ENCODE measurements at places on chromosomes 11 and 22. TPM values are rescaled to one million over a fixed set of nuclear protein-coding genes. Genes with fewer than 3 reads are reported as not detected.
A peak's percentile ranks its signal among the peaks of the same experiment; 100 is the strongest.

- H3K27me3 ChIP-seq = no peaks in the 10 kb centered on the region
- H3K4me3 ChIP-seq = no peak overlapping the region
- DNase-seq = no peak
- no peak overlapping the region for H3K27ac ChIP-seq
Observed at GRCh38 chr22:35805466-35805865, 87.8 kb downstream of the APOL5 start.

DNA sequence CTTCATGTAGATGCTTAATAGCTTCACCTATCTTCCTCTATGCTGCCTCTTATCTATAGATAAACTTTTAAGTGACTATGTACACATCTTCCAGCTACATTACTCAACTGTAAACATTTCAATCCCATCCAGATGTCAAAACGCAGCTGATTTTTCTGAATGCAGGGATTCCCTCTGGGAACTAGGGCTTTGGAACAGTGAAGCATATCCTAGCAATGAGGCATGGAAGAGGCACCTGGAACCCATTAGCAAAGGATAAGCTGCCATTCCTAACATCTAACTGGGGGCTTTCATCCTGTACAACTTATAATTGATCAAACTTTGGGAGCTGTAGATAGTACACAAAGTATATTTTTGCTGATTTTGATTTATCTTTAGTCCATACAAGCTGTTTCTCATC, 40.8 kb upstream of the OPCML start:
- H3K4me1 ChIP-seq = no peaks in the 10 kb centered on the region
- no peak overlapping the region for H3K27ac ChIP-seq
- DNase-seq = no peak
- H3K36me3 ChIP-seq = no peaks in the 10 kb centered on the region
- no peak overlapping the region for H3K4me3 ChIP-seq

GRCh38 chr11:118304568-118305248, at the start of gene CD3E:
Gene CD3E (plus strand): TSS chr11:118304730. CDS start chr11:118304953, 223 bp downstream.
- H3K27me3 ChIP-seq = no peaks in the 10 kb centered on the region
- H3K27ac ChIP-seq = peak within 1 kb of the TSS; percentile 100
- peak within 1 kb of the TSS; percentile 100 for H3K4me3 ChIP-seq
- peak; percentile 76 for DNase-seq

- no peaks in the 10 kb centered on the region for H3K4me1 ChIP-seq
- H3K27ac ChIP-seq = no peak overlapping the region
- no peak for DNase-seq
- peaks cover 3% of the 10 kb centered on the region for H3K36me3 ChIP-seq
Observed at GRCh38 chr11:77058900-77059299, 7.9 kb upstream of the CAPN5 start.

GRCh38 chr11:13955971-13956421, 6.5 kb upstream of the SPON1 start:
- H3K4me3 ChIP-seq = no peak overlapping the region
- peaks cover 24% of the 10 kb centered on the region for H3K27me3 ChIP-seq

DNA sequence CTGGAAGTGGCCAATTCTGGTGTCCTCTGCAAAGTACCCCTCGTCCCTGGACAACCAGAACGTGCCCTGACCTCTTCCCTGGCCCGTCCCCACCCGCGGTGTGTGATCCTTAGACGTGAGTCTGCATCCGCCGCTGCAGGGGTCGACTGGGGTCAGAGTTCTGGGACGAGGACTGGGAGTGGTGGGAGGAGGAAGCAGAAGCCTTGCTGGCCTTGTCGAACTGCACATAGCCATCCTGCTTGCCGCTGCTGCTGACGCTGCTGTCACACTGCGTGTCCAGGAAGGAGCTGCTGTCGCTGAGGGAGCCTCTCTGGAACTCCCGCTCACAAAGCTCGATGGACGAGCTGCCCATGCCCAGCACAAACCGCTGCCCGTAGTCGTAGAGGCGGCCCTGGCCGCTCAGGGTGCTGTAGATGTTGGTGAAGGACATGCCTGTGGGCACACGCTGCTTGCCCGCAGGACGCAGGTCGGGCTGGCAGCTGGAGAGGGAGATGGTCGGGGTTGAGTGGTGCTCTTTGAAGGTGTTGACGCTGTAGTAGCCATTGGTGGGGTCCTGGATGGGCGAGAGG, 69.1 kb downstream of the ST3GAL4 start:
- H3K27me3 ChIP-seq = peaks cover 8% of the 10 kb centered on the region
- DNase-seq = no peak
- H3K4me1 ChIP-seq = peaks cover 10% of the 10 kb centered on the region
- no peaks in the 10 kb centered on the region for H3K36me3 ChIP-seq
- no peak overlapping the region for H3K4me3 ChIP-seq

DNA sequence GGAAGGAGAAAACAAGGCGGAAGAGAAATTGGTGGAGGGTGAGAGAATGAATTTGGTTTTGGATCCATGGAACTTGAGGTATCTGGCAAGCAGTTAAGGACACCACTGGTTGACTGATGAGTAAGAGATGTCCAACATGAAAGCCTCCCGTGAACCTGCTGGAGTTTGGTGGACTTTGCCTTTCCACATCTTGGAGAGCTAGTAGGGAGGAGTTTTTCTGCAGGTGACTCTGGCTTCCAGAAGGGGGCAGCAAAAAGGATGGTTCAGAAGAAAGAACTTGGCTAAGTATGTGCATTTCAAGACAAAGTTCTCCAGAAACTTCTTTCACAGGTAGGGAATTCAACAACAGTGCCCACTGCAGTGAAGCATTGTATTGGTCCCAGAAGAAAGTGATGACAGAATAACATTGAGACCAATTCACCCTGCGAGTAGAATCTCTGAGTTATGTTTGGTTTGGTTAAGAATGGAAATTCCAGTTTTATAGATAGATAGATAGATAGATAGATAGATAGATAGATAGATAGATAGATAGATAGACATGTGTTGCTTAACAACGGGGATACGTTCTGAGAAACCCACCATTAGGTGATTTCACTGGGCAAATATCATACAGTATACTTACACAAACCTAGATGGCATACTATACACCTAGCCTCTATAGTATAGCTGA, 28.5 kb downstream of the DCDC1 start:
- no peak overlapping the region for H3K4me3 ChIP-seq
- DNase-seq = peak; percentile 23
- H3K4me1 ChIP-seq = no peaks in the 10 kb centered on the region
- H3K27me3 ChIP-seq = peaks cover 10% of the 10 kb centered on the region
- no peak overlapping the region for H3K27ac ChIP-seq

DNA sequence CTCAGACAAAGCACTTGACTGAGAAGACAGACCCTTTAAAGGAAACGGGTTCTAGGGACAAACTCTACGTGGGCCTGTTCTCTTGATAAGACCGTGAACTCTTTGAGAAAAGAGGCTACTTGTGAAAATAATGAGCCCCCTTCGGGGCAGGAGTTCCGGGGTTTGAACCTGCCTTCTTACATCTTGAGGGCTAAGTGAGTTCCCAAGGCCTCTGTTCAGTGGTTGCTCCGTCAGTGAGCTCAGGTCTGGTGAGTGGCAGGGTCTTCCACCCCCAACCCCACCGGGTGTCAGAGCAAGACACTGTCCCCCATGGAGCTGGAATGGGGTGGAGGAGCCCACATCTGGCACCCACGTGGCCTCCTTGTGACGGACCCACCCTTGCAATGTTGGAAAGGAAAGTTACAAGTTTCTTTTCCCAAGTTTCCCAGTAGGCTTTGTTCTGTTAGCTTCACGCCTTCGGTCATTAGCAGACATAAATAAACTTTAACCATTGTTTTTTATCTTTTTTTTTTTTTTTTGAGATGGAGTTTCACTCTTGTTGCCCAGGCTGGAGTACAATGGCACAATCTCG, 6.3 kb upstream of the SAMM50 start:
- H3K4me3 ChIP-seq = no peak overlapping the region
- H3K36me3 ChIP-seq = no peaks in the 10 kb centered on the region
- peaks cover 13% of the 10 kb centered on the region for H3K4me1 ChIP-seq
- no peak overlapping the region for H3K27ac ChIP-seq
- no peak for DNase-seq

DNA sequence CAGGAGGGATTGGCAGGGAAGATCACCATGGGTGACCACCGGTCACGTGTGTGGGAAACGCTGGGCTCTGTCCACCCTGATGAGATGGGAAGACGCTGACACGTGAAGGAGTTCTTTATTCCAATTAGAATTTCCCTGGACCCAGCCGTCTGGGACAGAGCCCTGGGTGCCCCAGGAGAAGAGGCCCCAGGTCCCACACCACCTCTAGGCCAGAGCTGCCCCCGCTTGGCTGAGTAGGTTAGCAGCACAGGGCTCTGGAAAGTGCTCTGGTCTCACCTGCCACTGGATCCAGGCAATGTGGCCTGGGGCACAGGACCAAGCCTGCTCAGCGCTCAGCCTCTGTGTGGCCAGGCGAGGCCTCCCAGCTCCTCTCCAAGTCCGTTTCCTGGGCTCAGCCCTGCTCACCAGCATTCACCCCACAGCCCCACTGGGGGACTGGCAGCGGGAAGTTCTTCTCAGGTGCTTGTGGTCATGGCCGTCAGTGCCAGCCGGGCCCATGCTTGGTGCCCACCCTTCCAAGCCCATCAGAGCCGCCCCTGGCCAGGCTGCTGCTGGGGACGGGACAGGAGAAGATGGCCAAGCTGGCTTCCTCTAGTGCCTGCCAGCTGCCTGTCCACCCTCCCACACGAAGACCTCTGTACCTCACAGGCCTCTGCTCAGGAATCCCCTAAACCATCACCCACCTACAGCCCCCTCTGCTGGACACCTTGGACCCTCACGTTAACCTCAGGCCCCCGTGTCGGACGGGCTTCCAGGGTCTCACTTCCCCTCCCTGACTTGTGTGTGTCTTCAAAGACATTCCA, 62.5 kb upstream of the FGF3 start:
- no peak for DNase-seq
- H3K4me1 ChIP-seq = no peaks in the 10 kb centered on the region
- no peak overlapping the region for H3K4me3 ChIP-seq
- H3K36me3 ChIP-seq = no peaks in the 10 kb centered on the region

DNA sequence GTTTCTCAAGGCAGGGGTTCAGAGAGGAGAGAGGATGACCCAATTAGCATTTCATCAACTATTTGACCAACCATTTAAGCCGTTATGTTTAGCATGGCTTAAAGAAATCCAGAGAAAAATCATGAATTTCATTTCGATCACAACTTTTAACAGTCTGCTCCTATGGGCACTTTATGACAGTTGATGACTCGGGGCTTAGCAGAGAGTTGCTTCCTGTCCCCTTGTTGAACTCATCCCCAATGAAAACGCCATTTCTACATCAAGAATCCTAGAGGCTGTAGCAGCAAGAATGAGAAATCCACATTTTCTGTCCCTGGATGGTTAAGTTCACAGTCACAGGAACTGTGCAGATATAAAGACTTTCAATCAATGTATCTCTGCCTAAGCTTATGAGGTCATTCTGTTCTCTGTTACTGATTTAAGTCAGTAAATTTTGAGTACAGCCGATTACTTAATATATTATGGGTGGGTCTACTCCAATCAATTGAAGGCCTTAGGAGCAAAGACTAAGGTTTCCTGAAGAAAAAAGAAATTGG, 81.1 kb downstream of the BDNF start:
- DNase-seq = no peak
- no peak overlapping the region for H3K27ac ChIP-seq
- no peak overlapping the region for H3K4me3 ChIP-seq
- H3K4me1 ChIP-seq = no peaks in the 10 kb centered on the region
- no peaks in the 10 kb centered on the region for H3K27me3 ChIP-seq

DNA sequence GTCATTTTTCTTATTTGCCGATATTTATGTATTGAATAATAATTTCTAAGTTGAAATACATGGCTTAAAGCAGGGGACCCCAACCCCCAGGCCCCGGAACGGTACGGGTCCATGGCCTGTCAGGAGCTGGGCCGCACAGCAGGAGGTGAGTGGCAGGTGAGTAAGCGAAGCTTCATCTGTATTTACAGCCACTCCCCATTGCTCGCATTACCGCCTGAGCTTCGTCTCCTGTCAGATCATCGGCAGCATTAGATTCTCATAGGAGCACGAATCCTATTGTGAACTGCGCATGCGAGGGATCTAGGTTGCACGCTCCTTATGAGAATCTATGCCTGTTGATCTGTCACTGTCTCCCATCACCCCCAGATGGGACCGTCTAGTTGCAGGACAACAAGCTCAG, 4.5 kb downstream of the ZMAT5 start:
- no peaks in the 10 kb centered on the region for H3K27me3 ChIP-seq
- H3K36me3 ChIP-seq = no peaks in the 10 kb centered on the region
- peaks cover 31% of the 10 kb centered on the region for H3K4me1 ChIP-seq
- no peak overlapping the region for H3K4me3 ChIP-seq
- no peak overlapping the region for H3K27ac ChIP-seq
- no peak for DNase-seq

DNA sequence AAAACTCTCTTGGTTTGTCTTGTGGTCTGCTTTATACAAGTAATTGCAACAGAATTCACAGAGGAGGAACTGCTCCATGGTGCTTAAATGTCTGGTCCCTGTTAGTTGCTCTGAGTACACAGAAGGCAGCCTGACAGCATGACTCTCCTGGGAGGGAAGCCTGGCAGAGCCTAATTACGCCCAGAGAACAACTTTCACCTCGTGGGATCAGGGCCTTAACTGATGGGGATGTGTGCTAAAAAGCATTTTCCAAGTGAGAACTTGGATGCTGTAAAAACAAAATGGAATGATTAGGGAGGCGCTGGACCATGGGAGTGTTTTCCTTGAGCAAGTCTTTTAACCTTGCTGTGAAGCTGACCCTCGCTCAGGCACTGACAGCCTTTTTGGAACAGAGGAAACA, 154.0 kb upstream of the TENM4 start:
- no peak for DNase-seq
- no peaks in the 10 kb centered on the region for H3K27me3 ChIP-seq
- H3K4me1 ChIP-seq = no peaks in the 10 kb centered on the region
- no peak overlapping the region for H3K27ac ChIP-seq
- H3K4me3 ChIP-seq = no peak overlapping the region
- no peaks in the 10 kb centered on the region for H3K36me3 ChIP-seq

DNA sequence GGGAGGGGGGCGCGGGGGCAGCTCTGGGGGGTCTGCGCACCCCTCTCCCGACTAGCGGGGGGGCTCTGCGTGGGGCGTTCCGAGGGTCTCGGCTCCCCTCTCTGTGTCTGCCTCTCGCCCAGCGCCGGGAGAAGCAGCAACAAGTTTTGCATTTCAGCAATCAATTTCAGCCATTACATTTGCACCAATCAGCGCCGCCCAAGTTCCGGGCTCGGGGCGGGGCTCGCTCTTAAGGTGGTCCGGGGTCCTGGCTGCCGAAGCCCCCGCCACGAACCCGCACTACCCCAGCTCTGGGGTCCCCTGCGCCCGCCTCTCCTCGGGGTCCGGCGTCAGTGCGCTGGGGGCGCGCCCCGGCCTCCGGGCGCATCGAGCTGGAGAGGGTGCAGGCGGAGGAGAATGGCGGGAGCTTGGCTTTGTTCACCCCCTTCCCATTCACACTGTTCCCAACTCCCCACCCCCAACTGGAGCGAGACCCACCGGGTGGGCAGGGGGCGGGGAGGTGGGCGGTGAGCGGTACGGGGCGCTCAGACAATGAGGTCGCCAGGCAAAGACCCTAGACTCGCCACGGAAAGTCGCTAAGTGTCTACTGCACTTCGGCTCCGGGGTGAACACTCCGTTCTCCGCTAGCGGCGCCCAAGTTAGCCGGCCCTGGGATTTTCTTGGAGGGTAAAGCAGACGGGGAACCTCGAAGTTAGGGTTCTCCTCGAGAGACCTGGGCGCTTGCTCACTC, at the start of gene MN1:
TSS of gene MN1 (minus strand) at position 141 of the 730 bp plus-strand sequence. CDS start 1,213 bp downstream, outside the sequence.
- no peak within 1 kb of the TSS for H3K27ac ChIP-seq
- peak within 1 kb of the TSS; percentile 82 for H3K4me3 ChIP-seq
- H3K27me3 ChIP-seq = peaks cover 19% of the 10 kb centered on the region

Gene DEUP1
- total RNA-seq = not detected

Gene NLRP14
- total RNA-seq = 0.12 TPM

Gene MYBPC3
- total RNA-seq = not detected

Gene KRTAP5-11
- not detected for total RNA-seq

Gene SLC5A12
- not detected for total RNA-seq

Gene C11orf97
- total RNA-seq = not detected

Gene CRYBB2
- not detected for total RNA-seq

Gene CDPF1
- total RNA-seq = 14.9 TPM

Gene OR6X1
- total RNA-seq = not detected

Data from activated T-cell treated with anti-CD3 and anti-CD28 coated beads, Interleukin-2, amount 50 U/mL, for 72 hours (primary cell).